Fibroblast of the aortic adventitia (primary cell): ENCODE measurements at places on chromosomes 7 and 10.

- no peak for DNase-seq
Measured at GRCh38 chr7:81211934-81212320, 293.1 kb upstream of the SEMA3C start.

- DNase-seq, result no peak
Measured at GRCh38 chr10:101114646-101115045, 16.5 kb upstream of the TLX1 start.

DNA sequence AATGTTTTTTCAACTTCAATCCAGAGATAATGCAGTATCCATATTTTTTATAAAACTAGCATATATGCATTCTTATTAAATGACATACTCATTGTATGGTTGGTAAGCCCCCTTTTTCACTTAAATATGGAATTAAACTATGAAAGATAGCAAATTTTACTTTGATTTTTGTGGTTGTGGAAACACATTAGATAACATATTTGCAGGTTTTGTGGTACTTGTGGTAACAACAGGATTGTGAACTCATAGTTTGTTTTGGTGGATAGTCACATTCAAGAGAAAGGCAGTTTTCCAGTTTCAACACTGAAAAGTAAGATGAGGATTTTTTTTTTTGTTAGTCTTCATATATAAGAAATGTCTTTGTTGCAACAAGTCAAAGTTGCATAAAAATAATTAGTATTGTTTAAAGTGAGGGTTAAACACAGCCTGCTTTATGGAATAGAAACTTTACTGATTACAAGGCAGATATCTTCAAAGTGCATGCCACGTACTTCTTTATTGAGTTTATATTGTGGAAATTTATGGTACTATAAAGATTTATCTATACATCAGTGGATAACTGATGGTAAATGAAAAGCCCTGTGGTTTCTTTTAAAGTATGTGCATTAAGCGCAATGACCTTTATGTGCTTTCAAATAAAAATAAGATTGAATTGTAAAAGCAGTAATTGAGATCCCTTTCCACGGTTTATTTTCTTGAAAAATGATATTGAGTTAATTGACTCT, 39.7 kb upstream of the SEMA3D start:
- no peak for DNase-seq

DNA sequence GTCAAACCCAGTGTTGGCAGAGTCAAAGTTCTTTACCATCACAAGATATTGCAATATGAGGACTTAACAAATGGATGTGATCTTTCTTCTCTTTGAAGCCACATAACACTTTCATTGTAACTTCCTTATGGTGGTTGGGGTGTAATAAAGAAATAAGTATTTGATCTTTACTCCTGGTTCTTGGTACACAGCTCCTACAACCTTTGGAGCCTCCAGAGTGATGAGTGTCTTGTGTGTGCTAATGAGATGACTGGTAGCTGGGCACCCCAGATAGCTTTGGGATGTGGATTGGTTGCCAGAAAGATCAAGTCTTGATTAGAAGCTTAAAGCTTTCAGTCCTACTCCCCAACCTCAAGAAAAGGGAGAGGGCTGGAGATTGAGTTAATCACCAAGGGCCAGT, 31.1 kb upstream of the YAE1 start:
- DNase-seq, result no peak

- DNase-seq, result no peak
Measured at GRCh38 chr7:155533827-155534690, 12.3 kb downstream of the CNPY1 start.

- peak; percentile 85 for DNase-seq
Measured at GRCh38 chr10:69352569-69353264, 64.0 kb downstream of the TACR2 start.

DNA sequence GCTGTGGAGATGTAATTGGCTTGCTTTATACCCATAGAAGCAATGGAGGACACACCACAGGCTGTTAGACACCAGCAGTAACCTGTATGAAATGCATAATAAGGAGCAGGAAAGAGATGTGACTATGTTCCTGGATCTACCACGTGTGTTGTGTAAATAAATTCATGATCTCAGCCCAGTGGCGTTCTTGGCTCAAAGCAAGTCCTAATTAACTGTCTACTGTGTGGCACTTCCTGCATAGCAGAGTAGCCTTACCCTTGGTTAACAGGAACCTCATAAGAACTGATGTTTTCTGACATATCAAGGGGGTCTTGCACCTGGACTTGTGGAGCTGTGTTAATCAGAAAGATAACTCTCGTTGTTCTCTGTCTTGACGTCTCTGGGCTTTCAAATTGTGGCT, 25.7 kb upstream of the FAM180A start:
- no peak for DNase-seq

DNA sequence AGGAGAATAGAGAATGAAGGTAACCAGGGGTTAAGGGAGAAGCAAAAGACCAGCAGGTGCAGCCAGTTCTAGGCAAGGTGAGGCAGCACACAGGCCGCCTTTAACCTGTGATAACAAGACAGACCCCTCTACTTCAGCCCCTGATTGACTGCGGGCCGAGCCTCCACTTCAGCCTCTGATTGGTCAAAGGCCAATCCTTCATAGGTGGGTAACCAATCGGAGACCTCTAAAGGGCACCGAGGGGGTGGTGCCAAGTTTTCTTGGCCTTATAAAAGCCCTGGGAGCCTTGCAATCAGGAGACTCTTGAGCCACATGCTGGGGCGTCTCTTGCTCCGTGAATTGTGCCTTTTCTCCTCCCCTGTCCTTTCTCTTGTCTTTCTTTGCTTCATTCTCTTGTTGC, 98.8 kb downstream of the ELFN1 start:
- DNase-seq, result no peak

DNA sequence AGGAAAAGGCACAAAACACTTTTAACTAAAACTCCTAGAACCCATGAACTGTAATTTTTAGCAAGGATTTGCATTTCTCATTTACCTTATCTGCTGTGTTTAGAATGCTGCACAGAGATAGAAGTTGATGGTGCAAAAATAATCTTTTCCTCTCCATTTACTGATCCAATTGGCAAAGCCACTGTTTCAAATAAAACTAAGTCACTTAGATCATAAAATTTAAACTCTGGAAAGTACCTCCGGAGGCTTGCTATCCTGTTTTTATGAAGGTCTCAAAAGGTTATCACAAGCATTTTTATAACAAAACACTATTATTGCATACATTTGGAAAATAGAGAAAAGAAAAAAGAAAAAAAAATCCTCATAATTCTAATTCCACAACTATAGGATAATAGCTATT, 7.6 kb downstream of the CPA2 start:
- no peak for DNase-seq

GRCh38 chr7:48251766-48252165, 80.5 kb downstream of the ABCA13 start:
- peak; percentile 25 for DNase-seq

DNA sequence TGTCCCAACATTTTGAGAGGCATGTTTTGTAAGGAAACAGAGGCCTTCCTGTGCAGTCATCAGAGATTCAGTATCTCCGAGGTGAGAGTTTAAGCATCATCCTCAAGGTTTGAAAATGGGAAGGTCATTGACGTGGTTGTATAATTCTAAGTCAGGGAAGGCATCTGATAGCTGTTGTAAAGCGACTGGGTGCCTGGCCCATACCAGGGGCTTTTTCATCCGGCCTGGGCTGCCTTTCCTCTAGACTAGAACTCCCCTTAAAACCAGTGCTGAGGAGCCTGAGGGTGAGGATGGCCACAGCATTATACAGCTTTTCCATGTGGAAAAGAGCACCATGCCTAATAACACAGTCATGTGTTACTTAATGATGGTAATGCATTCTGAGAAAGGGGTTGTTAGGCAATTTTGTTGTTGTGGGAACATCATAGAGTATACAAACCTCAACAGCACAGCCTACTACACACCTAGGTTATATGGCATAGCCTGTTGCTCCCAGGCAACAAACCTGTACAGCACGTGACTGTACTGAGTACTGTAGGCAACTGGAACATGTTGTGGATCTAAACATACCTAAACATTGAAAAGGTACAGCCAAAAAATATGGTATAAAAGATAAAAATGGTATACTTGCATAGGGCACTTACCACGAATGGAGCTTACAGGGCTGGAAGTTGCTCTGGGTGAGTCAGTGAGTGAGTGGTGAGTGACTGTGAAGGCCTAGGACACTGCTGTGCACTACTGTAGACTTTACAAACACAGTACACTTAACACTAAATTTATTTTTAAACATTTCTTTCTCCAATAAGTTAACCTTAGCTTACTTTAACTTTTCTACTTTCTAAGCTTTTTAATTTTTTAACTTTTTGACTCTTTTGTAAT, 13.5 kb upstream of the CACUL1 start:
- no peak for DNase-seq

DNA sequence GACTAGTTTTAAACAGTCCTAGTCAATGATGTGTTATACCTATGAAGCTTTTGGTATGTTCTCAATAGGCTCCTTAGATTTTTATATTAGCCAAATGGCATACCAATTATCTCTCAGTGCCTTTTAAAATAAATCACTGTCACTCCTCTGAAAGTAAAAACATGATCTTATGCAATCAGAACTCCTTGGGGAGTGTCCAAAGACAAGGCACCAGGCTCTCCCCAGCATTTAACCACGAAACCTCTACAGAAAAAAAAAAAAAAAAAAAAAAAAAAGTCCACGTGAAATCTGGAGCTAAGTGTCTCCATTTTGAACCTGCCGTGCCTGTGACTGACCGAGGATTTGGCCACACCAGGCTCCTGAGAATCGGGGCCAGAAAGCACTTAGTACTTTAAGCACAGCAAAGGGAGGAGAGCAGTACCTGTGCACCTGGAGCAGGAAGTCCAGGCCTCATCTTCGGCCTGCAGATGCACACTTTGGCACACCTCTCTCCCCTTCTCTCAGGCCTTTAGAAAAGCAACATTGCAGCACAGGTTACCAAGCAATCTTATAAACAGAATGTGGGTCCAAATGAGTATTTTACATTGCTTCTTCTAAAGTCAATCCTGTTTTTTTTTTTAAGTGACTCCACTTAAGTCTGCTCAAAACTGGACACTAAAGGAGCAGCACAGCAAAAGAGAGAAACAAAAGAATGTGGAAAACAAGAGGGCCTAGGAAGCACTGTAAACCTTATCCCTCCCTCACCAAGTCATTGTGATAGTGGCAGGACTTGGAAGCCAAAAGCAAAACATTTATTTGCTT, 1.5 kb downstream of the FAM13C start:
- no peak for DNase-seq

DNA sequence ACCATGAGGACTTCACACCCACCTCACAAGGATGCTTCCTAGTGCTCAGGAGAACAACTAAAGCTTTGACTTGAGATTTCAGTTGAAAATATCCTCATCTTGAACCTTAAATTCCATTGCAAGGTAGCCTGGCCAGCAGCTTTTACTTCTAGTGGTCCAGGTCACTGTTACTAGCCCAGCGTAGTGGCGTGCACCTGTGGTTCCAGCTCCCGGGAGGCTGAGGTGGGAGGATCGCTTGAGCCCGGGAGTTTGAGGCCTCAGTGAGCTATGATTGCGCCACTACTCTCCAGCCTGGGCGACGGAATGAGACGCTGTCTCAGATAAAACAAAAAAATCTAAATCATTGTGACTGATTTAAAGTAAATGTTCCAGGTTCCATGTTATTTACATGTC, 28.3 kb upstream of the PRKAR1B start:
- DNase-seq, result no peak

GRCh38 chr7:156155988-156156733, 343.9 kb upstream of the SHH start:
- no peak for DNase-seq

- no peak for DNase-seq
Measured at GRCh38 chr10:131159771-131160170, 151.8 kb downstream of the TCERG1L start.

GRCh38 chr10:80493522-80494051, 39.5 kb downstream of the TSPAN14 start:
- DNase-seq, result peak; percentile 94

DNA sequence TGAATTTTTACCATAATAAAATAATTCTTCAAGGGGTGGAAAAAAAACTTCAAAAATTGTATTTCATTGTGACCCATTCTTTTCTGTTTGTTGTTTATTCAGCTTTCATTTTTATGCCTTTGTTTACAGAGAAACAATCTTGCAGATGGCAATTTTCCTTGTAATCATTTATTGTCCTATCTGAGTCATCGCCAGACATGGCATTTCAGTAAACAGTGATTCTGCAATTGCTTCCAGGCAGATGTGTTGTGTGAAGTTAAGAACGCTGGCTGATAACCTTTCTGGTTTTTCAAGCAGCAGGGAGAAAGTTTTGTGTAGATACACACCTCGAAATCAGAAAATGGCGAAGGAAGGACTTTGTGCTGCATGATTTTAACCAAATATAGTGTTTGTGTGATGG, 80.7 kb upstream of the RPA3 start:
- no peak for DNase-seq

- DNase-seq, result no peak
Measured at GRCh38 chr10:130463104-130463875, 327.1 kb downstream of the GLRX3 start.

DNA sequence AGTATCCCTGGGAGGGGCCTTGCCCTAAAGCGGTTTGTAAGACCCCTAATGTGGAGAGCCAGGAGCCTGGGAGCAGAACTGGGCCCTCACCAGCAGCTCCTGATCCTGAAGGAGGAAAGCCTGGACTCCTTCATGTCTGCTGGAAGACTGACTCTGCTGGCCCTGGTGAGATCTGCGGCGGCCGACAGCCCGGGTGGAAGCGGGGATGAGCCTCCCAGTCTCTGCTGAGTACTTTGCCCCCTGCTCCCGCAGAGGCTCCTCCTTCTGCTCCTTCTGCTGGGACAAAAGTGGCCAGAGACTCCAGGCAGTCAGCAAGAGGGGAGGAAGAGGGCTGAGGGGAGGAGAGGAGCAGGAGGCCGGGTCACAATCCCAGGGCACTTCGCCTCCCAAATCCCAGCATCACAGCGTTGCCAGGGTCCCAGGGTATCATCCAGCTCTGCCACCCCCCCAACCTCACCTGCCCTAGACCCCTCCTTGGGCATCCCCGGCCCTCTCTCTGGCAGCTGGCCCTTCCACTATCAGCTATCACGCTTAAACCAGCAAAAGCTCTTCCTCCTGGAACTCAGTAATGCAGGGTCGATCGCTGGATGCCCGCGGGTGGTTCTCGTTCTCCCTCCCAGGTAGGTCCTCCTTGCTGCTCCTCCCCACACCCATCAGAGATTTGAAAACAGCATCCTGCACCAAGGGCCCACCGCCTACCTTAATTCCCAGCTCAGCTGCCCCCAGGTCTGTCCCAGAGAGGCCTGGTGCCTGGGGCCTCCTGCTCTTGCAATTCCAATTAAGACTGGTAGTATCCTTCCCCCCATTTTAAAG, 7.9 kb downstream of the TBATA start:
- DNase-seq, result no peak

DNA sequence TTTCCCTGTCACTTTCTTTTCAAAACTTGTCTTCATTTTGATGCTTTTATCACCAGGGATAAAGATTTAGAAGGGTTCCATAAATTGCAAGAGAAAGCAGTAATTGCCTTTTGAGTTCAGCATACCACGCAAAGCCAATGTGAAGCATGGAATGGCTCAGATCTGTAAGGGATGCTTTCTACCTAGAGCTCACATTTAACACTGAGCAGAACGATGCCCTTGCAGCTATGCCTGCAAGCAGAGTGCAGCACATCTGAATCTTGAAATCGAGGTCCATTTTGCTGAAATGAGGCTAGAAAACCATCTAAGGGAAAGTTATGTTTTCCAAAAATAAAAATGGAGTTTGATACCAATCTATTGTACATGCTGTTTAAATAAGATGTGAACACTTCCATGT, 171.2 kb upstream of the CELF2 start:
- no peak for DNase-seq
